Fibroblast of the conjunctiva (primary cell): ENCODE measurements at places on chromosomes 5 and 9.
A peak's percentile ranks its signal among the peaks of the same experiment; 100 is the strongest.

GRCh38 chr5:152092580-152092979 is 167.9 kb upstream of the GLRA1 start:
- no peak for DNase-seq

DNA sequence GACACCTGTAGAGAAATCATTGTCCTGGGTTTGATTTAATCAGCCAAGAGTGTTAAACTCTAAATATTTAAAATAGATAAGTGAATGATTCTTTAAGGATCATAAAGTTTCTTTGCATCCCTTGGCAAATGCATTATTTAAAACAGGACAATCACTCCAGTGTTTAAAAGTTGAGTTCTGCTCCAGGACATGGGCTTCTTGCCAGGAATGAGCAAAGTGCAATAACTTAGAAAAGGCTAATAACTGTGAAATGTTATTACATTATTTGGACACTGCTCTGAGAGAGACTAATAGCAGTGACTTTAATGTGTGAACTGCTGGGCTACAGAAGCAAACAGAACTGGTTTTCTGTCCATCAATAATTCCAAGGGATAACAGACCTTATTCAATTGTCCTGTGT is 283.3 kb downstream of the GABRB2 start:
- DNase-seq: no peak

DNA sequence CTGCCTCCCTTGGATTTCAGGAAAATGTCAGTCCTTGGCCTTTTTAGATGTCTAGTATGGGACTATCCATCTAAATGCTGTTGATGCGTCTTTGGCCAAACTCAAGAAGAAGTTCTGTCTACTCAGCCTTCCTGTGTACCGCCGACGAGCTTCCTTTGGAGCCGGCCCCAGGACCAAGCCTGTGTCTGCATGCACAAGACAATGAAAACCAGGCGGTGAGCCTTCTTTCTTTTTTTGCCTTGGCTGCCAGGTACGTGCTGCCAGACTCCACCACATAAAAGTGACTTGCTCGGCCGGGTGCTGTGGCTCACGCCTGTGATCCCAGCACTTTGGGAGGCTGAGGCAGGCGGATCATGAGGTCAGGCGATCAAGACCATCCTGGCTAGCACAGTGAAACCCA is 6.0 kb upstream of the NEURL1B start:
- DNase-seq: no peak

DNA sequence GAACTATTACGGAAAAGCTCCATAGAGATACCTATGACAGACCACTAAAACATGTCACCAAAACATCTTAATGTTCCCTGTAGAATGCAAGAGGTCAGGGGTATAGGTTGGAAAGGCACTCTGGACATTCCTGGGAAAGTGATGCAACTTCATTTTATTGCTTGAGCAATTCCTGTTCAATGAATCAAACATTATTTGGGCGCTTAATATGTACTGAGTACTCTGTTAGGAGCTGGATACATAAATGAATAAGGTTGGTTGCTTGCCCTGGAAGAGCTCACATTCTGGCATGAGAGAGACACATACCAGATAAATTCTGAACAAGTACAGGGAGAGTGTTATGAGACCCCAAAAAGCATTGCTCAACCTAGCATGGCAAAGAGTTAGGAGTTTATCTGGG is 408.9 kb upstream of the DMAC1 start:
- no peak for DNase-seq

GRCh38 chr5:1853531-1853930 is 29.2 kb downstream of the IRX4 start:
- no peak for DNase-seq

DNA sequence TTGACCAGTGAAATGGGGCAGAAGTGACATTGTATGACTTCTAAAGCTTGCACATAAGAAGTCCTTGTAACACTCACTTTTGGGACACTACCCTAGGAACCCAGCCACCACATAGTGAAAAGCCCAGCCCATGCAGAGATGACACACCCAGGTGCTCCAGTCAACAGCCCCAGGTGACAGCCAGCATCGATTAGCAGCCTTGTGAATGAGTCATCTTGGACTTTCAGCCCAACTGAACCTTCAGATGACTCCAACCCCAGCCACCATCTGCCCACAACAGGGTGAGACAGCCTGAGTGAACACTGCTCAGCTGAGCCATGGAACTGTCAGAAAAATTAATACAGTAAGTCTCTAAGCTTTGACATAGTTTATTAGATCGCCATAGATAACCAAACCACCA is 458.6 kb downstream of the ZSWIM6 start:
- DNase-seq: no peak

DNA sequence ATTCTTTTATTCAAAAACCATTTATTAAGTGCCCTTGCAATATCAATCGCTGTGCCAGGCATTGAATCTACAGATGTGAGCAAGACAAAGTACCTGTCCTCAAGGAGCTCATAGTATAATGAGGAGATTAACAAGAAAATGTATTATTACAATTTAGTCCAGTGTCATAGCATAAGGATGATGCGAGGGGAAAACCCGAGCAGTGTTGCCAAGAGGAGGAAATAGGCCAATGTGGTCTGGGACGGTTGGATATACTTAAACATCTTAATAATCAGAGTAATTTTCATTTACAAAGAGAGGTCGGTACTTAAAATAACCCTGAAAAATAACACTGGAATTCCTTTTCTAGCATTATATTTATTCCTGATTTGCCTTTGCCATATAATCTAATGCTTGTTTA is 18.5 kb downstream of the CD274 start:
- DNase-seq: no peak

- no peak for DNase-seq
Observed at GRCh38 chr9:121596515-121596914, 54.9 kb upstream of the DAB2IP start.

GRCh38 chr9:134413112-134413715 is 87.0 kb downstream of the RXRA start:
- no peak for DNase-seq

GRCh38 chr9:123020796-123021195 is 12.7 kb upstream of the GPR21 start:
- no peak for DNase-seq

GRCh38 chr5:31047007-31047406 is 146.5 kb upstream of the CDH6 start:
- no peak for DNase-seq

DNA sequence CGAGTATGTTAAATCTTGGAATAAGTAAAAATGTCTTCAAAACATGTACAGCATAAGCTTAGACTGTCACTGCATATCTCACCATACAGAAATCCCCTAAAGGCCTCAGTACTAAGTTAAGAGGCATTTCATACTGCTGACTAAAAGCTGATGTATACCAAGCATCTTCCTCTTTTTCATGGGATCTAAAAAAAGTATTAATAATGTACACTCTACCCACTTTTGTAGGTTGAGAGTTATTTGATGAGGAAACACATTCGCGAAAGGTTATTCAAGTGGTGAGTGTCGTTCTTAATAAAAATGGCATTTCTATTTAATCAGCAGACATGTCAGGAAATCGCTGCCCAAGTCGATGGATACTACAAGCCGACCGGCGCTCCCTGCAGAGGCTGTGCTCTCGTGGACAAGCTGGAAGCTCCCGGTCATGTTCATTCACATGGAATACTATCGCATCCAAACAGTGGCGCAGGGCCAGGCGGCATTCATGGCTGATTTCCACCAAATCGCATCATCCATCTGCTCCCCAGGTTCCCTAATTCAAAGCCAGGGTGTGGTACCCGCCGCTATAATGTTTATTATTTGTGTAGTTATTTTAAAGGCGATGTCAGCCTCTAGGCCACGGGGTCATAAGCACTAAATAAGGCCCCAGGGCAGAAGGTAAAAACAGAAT is 724 bp downstream of the SGTB start:
- DNase-seq: peak; percentile 33

- no peak for DNase-seq
Observed at GRCh38 chr9:7671847-7672246, 127.7 kb downstream of the DMAC1 start.

- no peak for DNase-seq
Observed at GRCh38 chr9:92064711-92065110, 50.5 kb downstream of the SPTLC1 start.

DNA sequence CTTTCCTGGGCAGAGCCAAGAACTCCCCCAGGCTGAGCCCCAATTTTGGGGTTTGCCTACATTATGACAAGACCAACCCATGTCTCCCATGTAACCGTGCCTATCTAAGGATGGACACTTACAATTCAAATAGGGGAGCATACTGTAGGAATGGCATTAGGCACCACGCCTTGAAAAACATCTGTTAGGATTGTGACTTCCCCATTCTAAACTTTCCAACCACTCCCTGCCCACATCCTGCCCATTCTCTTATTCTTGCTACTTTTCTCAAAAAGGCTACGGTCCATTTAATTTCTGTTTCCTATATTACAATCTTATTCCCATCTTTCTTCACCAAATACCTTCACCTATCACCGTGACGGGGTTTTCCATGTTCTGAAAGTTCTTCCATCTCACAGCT is 99.2 kb downstream of the LPAR1 start:
- no peak for DNase-seq

DNA sequence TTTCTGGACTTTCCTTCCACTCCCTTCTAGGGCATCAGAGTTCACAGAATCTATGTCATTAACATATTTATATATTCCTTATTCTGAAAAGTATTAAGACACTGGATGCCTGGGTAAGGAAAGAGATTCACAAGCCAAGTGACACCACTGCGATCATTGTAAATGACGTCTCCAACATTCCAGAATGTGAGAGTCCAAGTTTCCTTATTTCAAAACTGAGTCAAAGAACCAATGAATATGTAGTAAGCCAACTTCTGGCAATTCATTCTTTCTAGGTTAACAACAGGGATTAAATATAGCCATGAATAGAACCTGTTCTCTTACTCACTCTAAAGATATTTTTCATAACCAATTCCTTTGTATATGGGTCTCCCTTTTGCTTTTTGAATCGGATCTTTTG is 18.1 kb downstream of the RAI14 start:
- peak; percentile 47 for DNase-seq

GRCh38 chr9:104944356-104944755 is 16.4 kb upstream of the ABCA1 start:
- DNase-seq: no peak

DNA sequence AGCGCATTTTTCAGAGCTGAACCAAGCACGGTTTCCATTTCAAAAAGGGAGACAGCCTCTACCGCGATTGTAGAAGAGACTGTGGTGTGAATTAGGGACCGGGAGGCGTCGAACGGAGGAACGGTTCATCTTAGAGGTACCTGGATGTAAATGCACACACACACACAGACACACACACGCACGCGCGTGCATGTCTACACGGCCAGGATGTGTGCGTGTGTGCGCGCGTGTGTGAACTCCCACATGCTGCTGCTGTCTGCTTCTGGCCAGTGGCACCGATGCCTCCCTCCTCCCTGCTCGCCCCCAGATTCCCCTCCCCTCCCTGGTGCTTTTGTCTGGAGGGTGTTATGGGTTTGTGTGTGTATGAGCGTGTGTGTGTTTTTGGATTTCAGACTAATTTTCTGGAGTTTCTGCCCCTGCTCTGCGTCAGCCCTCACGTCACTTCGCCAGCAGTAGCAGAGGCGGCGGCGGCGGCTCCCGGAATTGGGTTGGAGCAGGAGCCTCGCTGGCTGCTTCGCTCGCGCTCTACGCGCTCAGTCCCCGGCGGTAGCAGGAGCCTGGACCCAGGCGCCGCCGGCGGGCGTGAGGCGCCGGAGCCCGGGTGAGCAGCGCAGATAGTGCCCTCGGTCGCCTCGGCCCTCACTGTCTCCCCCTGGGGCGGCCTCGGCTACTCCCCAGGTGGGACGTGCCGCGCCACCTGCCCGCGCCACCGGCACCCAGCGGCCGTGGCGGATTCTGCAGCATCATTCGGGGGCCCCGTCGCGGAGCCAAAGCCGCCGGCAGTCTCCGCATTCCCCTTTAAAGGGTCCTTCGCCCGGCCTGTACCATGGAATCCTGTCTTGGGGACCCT is at the start of gene NTRK2:
TSS of gene NTRK2 (plus strand) at position 442 of the 850 bp plus-strand sequence. CDS start 1,020 bp downstream, outside the sequence.
- DNase-seq: no peak

- DNase-seq: no peak
Observed at GRCh38 chr9:38059233-38059936, 9.6 kb downstream of the SHB start.

DNA sequence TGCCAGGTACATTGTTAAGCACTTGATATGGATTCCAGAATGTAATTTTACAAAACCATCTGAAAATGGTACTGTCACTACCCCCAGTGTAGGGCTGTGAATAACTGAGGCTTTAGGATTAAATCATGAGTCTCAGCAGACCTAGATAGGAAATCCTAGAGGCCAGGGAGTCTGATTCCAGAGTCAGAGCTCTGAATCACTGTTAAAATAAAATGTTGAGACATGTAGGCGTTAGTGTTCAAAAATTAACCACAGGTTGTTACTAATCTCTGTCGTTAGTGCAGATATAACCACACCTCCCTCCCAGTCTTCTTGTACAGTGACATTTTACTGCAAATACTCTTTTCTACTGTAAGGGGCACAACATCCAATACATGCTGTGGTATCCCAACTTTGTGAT is 1828.8 kb downstream of the MAT2B start:
- no peak for DNase-seq

GRCh38 chr9:30775236-30775635 is 1609.2 kb upstream of the ACO1 start:
- no peak for DNase-seq

DNA sequence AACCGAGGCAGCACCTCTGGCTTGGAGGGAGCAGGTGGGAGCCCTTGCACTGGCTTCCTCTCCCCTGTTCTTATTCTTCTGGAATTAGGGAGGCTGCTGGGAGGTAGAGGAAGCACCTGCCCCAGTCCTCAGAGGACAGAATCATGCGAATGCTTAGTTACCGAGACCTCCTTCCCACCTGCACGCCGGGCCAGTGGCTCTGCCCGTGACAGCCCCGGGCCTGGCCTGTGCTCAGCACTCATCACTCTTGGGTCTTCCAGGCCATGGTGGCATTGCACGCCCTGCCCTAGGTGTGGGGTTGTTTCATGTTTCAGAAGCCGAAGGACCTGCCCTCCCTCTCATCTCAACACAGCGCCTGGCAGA is 45.3 kb upstream of the NKD2 start:
- DNase-seq: no peak

DNA sequence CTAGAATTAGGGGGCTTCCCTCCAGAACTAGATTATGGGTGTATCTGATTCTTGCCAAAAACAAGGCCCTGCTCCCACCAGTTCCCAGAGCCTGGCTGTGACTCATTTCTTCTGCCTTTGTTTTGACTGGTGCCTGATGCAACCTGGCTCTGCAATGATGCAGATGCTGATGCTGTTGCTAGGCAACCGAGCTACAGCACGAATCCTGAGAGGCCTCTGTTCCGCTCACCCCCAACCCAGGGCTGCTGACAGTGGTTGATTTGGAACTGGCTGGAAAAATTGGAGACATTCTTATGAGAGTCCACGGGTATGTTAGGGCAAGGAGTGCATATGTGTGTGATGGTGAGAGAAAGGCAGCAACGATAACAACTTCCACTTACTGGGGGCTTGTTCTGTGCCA is 100.3 kb downstream of the NSG2 start:
- no peak for DNase-seq

GRCh38 chr9:126150411-126151030 is 176.1 kb upstream of the MVB12B start:
- no peak for DNase-seq

DNA sequence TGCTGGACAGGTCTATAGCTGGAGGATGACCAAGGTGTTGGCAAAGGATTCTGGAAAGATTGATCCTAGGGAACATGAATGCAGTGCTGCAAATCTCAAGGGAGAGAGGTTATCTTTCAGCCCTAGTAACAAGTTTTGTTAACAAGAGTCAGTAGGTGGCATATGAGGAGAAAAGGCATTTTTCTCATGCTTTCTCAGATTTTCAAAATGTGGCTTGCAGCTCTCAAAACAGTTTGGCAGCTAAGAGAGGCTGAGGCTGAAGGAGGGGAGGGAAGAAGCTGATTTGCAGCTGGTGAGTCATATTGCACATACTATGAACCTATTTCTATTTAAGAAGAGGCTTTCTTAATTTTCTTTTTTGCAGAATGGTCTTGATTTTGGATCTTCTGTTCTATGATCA is 64.3 kb upstream of the PCA3 start:
- peak; percentile 53 for DNase-seq
